ENCODE measurements at places on chromosomes 5 and 9.

GRCh38 chr5:137405393-137405792, 93.7 kb downstream of the SPOCK1 start:
- no peak for DNase-seq

GRCh38 chr9:113222482-113222841, 1.1 kb downstream of the SLC31A1 start:
- no peak for DNase-seq

DNA sequence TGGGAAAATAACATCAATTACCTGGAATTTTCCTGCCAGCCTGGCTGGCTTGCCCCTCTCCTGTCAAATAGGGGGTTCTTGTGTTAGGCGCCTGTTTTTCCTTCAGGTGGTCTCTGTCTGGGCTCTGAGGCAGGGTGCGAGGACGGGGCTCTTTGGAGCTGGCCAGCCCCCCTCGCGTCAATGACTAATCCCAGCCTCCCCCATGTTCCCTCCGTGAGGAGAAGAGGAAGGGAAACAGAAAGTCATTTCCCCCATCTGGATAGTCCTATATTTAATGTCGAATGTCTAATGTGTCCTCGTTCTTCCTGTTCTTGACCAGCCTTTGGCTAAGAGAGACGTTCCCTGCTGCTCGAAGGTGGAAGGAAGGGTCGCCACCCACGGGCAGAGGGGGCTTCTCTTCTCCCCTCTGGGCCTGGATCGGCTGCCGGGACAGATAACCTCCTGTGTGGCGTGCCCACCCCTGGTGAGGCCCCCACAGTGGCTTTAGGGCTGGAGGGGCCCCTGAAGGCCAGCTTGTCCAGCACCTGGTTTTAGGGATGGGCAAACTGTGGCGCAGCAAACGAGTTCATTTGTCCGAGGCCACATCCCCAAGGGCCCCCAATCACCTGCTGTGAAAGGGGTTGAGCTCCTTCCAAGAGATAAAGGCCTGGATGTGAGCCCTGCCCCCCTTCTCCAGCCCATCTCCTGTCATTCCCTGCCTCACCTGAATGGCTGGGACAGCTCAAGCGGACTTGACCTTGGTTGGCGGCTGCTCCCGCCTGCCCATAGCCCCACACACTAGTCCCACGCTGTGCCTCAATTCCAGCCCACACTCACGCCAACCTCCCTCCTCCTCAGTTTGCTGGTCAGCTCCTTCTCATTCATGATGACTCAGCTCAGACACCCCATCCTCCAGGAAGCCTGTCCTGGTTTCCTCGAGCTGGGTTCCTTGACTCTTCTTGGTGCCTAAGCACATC, 35.9 kb upstream of the UNC5A start:
- DNase-seq, result no peak

- peak; percentile 77 for DNase-seq
These were observed 13.2 kb upstream of the AQP7 start for GRCh38 chr9:33415501-33416038.

DNA sequence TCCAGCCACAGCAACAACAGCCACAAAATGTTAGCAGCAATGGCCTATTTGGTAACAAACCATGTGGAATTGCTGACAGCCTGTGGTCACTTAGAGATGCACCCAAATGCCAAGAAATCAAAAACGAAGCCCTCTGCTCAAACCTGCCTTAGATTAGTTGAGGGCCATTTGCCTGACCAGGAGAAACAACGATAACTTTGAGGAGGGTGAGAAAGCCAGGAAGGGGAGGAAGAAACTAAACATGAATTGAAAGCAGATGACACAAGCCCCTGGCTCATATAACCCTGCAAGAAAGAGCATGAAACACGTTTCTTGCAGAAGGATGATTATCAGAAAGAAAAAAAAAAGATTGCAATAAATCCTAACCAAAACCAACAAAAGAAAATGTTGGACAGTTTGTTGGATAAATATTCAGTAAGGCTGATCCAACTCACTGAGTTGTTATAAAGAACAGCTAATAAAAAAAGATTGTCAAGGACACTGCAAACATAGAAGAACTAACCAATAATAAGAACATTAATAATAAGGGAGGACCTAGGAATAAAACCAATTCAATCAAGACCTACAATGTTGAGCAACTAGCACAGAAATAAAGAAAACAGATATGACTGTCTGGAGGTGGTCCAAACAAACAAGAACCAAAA, 140.5 kb upstream of the SLC30A5 start:
- DNase-seq, result no peak

- DNase-seq, result no peak
These were observed 97.3 kb upstream of the SH3GL2 start for GRCh38 chr9:17481565-17481964.

GRCh38 chr5:37663538-37663937, 176.3 kb downstream of the GDNF start:
- no peak for DNase-seq

DNA sequence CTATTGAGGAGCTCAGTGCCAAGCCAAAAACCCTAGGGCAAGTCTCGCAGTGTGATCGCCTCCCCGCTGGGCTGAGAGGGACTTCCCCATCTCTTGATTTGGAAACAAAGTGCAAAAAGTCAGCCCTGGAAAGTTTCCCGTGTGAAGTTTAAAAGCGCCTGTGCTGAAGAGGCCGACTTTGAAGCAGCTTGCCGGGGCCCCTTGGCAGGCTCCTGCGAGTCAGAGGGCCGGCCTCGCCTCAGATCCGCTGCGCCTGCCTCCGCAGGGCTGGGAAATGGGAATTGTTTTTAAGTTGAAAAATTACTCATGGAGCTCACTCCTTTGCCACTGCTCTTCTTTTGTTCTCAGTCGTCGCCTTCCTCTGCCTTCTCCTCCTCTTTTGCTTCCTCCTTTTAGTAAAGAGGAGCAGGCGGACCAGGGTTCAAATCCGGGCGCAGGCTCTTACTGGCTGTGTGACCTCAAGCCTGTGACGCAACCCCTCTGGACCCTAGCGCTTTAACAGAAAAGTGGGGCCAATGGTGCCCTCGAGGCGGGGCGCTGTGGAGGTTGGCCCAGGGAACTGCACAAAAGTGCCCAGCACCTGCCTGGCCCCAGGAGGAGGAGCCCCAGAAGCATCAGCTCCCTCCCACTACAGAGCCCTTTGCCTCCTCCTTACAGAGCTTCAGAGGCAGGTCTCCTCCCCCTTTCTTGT, 14.7 kb upstream of the LHX2 start:
- DNase-seq, result no peak

DNA sequence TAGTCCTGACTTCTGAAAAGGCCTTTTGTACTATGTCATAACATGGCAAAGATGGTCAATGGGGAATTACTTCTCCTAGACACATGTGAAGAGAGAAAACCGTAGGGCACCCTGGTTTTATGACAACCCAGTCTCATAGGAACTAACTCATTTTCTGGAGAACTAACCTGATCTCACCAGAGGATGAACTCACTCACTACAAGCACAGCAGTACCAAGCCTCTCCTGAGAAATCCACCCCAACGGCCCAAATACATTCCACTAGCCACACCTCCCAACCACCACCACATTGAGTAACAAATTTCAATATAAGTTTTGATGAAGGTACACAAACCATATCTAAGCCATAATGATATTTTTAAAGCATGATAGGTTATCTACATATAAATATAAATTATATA, 909.3 kb upstream of the CDH10 start:
- DNase-seq, result no peak

GRCh38 chr5:147968855-147969254, 62.5 kb upstream of the C5orf46 start:
- DNase-seq, result no peak

DNA sequence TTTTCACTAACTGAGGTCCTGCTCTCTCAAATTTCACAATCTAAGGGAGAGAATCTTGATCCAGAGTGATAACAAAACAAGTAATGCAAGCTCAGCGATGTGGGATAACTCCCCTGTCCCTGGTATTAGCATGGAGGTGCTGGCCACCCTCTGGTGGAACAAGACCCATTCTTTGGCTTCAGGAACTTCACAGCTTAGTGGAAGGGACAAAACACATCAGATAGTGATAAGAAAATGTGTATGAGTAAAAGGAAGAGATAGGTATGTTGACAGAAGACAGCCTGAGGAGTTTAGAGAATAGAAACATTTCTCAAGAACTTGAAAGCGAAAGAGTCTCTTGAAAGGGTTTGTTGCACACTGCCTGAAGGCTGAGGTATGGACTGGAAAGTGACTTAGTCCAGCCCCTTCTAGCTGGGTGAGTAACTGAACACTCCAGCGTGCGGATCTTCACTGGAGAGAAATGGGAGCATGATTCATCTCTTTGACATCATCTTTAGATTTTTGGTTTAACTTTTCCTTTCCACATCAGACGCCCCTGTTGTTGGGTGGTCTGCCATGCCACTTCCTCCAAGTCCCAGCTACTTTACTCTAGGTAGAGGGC, 25.4 kb upstream of the ZSWIM6 start:
- no peak for DNase-seq

DNA sequence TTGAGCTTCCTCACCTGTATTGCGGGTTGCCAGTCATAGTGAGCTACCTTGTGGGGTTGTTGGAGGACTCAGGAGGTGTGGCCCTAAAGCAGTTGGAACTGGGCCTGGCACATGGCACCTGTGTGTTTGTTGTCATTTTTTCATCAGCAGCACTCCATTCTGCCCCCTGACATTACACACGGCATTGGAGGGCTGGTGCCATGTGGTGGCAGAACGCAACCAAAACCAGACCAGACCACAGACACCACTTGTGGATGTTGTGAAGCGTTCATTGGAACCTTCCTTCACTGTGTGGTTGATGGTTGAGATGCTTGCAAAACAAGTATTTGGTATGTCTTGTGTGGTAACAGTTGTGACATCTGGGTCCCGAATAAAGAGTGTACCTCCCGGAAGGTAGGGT, 113.2 kb upstream of the ERCC6L2 start:
- no peak for DNase-seq

GRCh38 chr9:127500862-127501261, 49.6 kb downstream of the LRSAM1 start:
- DNase-seq, result no peak
